Activated naive CD4-positive, alpha-beta T cell treated with anti-CD3 and anti-CD28 coated beads for 36 hours (primary cell): ENCODE measurements at places on chromosomes 7 and 10. TPM values are rescaled to one million over a fixed set of nuclear protein-coding genes. Genes with fewer than 3 reads are reported as not detected.

DNA sequence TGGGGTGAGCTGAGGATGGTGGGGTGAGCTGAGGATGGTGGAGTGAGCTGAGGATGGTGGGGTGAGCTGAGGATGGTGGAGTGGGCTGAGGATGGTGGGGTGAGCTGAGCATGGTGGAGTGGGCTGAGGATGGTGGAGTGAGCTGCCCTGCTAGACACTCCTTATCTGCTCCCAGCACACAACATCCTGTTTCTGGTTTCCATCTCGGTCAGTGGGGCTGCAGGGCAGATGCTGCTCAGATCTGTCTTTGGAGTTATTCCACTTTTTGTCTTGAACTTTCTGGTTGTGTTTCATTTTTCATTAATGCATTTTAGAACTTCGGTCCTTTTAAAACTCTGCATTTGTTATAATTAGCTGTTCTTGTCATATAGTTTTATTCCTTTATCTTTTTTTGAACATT is 67.9 kb upstream of the ANTXRL start:
- H3K27me3 ChIP-seq, result no peaks in the 10 kb centered on the region
- H3K36me3 ChIP-seq, result peaks cover 11% of the 10 kb centered on the region
- no peak overlapping the region for H3K4me3 ChIP-seq

DNA sequence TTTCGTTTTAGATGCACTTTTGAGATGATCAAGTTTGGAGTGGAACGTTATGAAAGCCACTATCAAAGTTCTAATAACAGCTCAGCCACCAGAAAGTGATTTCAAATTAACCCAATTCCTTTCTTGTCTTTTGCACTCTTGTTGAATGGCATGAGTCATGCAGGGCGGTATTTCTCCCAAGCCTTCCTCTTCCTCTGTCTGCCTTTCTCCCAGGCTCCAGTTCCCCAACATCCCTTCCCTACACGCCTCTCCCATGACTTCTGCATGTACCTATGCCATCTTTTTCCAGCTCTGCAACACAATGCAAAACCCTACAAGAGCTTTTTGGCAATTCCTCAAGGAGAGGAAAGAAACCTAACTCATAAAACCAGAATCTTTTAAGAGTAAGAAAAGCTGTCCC is 21.8 kb upstream of the NPS start:
- no peaks in the 10 kb centered on the region for H3K36me3 ChIP-seq
- no peak for DNase-seq
- H3K27me3 ChIP-seq, result no peaks in the 10 kb centered on the region
- H3K27ac ChIP-seq, result no peak overlapping the region
- no peak overlapping the region for H3K4me3 ChIP-seq
- H3K4me1 ChIP-seq, result no peaks in the 10 kb centered on the region

DNA sequence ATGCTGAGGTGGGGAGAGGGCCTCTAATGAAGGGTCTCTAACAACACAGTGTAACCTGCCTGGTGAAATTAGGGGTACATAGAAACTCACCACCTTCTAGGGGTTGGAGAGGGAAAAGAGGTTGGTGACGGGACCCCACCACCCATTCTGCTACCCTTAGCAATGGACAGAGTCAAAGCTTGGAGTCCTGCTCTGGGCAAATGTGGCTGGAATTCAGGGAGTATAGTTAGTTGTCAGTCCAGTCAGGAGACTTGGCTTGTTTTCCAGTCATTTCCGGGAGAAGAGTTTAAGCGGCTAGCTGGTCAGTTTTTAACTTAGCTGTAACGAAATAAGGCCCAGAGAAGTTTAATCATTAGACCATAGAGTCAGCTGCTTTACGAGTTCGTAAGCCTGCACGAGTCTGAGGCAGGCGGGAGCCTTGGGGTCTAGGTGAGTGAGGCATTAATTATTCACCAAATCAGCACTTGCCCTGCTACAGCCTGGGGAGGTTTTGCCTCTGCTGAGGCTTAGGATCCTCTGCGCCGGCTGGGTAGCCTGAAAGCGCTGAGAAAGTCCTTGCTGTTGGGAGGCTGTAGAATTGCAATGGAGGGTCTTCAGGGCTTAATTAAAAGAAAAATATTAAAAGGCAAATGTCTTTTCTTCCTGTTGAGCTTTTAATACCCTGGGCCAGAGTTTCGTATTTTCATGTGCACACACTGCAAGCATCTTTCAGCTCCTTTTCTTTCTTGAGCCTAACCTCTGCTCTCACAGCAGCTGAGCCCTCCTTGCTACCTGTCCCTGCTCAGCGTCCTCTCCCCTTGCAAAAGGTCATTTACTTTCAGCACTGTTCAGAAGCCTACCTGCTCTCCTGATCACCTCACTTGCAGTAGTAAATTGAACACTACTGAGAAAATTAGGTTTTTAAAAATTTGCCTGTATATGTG is 1.5 kb upstream of the LAMB1 start:
- no peak for DNase-seq
- H3K4me3 ChIP-seq, result peak overlapping the region; percentile 38
- H3K36me3 ChIP-seq, result no peaks in the 10 kb centered on the region
- peaks cover 19% of the 10 kb centered on the region for H3K4me1 ChIP-seq

PDZD7 gene
- 0.62 TPM for total RNA-seq

PDE1C gene
- not detected for total RNA-seq

DNA sequence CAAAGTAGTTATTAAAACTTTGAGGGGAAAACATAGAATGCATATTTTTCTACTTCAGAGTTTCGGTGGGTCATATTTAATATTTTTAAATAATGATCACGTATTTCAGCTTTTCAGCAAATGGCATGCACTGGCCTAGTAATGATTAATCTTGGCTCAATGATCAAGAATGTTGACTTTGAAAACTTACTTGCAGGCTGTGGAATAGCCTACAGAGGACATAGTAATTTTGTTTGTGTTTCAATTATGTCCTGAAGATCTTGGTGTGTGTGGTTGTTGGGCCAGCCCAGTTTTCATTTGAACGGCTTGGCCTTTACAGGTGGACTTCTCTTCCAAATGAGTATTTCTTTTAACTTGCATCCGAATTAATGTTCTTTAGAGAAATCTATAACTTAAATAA is 35.1 kb downstream of the ADD3 start:
- peaks cover 73% of the 10 kb centered on the region for H3K4me1 ChIP-seq
- H3K36me3 ChIP-seq, result peaks cover 7% of the 10 kb centered on the region
- H3K27ac ChIP-seq, result no peak overlapping the region

GRCh38 chr7:38796626-38797501 is 112.1 kb downstream of the VPS41 start:
- DNase-seq, result peak; percentile 66
- H3K36me3 ChIP-seq, result peaks cover 19% of the 10 kb centered on the region
- no peak overlapping the region for H3K4me3 ChIP-seq
- no peak overlapping the region for H3K27ac ChIP-seq
